Hypothalamus (tissue), 51 donors: ENCODE measurements at places on chromosomes 3 and 15.

- DNase-seq = no peak
These were observed 124.5 kb downstream of the GSK3B start for GRCh38 chr3:119969759-119970158.

DNA sequence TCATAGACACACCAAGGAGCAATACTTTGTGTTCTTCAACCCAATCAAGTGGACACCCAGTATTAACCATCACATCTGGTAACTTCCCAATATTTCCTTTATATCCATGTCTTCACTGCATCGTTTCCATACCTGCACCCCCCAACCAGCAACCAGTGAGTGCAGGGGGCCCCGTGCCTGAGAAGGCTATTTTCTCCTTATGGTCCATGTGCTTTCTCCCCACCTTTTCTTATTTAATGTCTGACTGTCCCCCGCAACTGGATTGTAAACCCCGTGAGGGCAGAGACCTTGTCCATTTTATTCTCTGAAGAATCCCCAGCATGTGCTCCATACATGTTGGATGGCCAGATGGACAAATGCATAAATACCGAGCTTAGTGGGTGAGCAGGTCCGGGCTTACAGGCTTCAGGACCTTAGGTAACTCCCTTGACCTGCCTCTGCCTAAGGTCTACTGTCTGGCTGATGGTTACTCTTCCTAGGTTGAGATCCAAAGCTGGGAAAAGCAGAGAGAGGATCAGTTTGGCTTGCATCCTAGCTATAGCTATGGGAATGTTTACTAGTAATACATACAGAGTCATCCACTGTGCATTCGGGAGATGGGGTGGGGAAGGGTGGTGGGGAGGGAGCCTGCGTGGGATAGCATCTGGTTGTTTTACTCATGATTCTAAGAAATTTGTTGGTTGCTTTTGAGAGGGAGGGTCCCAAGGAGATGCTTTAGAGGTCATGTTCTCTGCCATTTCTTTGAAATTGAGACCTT lies 41.5 kb downstream of the PXYLP1 start:
- DNase-seq = no peak

DNA sequence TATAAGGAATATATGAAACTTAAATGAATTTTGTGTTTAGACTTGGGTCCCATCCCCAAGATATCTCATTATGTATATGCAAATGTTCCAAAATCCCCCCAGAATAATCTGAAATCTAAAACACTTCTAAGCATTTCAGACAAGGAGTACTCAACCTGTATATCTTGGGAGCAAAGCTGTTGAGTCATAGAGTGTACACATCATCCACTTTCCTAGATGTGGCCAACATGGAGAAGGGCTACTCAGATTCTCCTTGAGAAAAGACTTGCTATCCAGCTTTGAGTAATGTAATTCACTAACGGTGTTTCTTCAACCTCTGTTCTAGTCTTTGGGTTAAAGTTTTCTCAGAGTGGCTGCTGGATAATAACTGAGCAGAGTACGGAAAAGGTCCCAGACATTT lies 215.5 kb upstream of the POU1F1 start:
- no peak for DNase-seq

DNA sequence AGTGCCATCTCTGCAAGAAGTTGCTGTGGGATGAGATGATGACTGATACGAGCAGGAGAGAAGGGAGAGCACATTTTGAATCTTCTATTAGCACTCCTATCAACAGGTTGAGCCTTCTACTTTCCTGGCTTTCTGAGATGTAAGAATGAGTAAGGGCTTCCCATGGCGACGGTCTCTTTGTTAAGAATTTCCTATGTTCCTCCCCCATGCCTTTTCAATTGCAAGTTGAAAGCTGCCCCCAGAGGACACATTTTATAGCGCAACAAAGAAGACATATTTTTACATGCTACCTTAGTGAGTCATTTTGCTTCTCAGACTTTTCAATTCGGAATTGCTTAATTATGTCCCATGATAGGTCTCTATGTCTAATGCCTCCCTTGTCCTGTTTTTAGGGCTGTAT lies 71.3 kb upstream of the LRTM1 start:
- DNase-seq = no peak

- DNase-seq = no peak
These were observed 53.6 kb upstream of the AP4E1 start for GRCh38 chr15:50854601-50855490.

GRCh38 chr3:182234881-182235280 lies 523.2 kb downstream of the SOX2 start:
- DNase-seq = no peak

- no peak for DNase-seq
These were observed 133.6 kb upstream of the PRICKLE2 start for GRCh38 chr3:64358853-64359252.

DNA sequence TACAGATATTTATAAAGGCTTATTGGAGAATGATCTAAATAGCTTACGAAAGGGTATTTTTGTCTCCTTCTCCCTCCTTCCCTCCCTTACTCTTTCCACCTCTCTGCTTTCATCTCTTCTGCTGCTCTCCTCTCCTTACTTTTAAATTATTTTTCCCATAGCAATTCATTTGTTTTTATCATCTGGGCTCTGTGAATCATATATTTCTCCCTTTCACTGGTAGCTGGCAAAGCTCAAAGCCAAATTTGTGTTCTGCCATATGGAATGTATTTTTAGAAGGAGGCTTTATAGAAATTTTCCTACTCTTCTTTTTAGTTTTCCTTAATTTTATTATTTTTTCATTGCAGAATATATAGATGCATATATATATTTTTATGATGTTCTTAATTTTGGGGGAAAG lies 385.8 kb downstream of the C3orf38 start:
- no peak for DNase-seq

GRCh38 chr3:65500398-65501306 lies 538.1 kb downstream of the MAGI1 start:
- no peak for DNase-seq

GRCh38 chr15:22927761-22928160 lies 52.4 kb downstream of the CYFIP1 start:
- DNase-seq = no peak

DNA sequence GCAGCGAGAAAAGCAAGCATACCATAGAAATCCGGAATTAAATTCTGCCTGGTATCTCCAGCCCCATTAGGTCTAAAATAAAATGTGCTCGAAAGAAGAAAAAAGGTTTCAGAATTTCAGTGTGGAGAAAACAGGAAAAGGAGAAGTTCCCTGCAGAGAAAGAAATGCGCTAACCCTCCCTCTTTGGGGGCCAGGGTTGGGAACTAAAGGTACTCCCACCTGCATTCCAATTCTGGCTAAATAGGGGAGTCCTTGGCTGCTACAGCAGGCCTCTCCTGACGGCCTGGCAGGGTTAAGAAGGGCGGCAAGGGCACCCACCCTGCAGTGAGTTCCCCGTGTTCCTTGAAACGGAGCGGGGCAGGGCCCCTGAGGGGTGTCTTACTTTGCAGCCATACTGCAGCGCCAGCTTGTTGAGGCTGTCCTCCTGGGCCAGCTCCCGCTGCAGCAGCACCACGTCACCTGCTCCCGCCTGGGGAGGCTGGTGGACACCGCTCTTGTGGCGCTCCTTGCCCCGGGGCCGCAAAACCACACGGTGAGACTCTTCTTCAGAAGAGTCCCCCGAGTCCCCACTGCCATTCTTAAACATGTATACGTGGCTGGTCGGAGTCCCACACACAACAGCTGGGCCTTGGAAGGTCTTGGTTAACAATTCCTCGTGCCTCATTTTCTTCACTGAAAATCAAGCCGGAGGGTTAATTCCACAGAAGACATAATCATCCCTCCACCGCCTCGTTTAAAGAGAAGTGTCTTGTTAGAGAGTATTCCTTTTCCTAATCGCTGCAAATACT lies 1.7 kb downstream of the LYSMD4 start:
- DNase-seq = no peak

GRCh38 chr15:62474771-62475124 lies 309.7 kb upstream of the C2CD4B start:
- no peak for DNase-seq

DNA sequence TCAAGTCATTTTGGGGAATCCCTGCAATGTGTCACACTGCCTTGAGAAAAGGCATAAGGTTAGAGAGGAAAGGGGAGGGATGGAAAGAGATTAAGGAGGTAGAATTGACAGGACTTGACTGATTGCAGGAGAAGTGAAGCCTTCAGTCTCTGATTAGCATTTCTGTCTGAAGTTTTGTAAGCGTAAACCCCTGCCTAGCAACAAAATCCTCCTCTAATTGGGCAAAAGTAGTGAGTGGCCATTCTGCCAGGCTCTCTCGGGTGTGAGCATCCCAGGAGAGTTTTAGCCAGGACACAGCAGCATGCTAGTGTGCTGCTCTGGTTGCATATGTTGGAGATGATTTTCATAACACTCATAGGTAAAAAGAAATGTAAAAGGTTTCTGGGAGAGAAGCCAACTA lies 117.0 kb upstream of the MRPL3 start:
- no peak for DNase-seq

DNA sequence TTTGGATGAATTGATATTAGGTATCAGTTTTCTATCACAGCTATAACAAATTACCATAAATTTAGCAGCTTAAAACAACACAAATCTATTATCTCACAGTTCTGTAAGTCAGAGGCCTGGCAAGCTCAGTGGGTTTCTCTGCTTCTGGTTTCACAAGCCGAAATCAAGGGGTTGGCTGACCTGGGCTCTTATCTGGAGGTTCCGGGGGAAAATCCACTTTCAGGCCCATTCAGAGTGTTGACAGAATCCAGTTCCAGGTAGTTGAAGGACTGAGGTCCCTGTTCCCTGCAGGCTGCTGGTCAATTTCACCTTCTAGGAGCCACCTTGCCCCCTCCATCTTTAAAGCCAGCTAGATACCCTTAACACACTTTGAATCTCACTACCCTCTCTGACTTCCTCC lies 11.1 kb upstream of the HHATL start:
- no peak for DNase-seq

- DNase-seq = no peak
These were observed 16.7 kb downstream of the MEGF11 start for GRCh38 chr15:66236806-66237375.

- no peak for DNase-seq
These were observed 184.0 kb downstream of the EBLN2 start for GRCh38 chr3:73245459-73245858.

- no peak for DNase-seq
These were observed 58.4 kb upstream of the RBP1 start for GRCh38 chr3:139597947-139598346.

DNA sequence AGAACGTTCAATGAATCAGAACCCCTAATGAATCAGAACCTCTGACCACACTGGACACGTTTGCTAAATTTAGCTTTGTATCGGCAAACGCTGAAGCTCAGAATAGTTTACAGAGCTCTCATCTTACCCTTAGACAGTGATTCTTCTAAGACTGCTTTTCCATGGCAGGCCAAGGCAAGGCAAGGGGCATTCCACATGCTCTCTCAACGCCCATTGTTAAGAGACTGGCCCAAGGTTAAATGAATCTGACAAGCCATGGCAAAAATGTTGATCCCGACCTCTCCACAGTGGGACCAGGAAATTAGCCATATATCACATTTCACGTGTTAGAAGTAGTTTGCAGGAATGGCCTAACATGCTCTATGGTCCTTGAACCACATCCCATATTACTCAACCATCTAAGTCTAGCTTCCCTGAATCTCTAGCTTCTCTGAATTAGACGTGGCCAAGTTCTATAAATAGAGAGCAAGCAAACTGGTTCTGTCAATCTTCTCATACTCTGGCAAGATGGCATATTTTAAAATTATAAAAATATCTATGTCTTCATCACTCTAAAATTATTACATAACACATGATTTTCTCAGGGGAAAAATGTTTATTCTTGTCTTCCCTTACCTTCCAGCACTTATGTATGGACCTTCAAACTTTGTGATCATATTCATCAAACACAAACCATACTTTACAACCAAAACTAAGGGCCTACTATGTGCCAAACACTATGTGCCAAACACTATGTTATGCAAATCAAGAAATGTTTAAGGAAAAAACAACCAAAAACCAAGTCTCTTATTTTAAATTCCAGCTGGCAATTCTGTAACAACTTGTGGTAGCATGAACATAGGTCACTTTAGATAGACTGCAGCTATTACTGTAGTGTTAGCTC lies 54.3 kb downstream of the AAGAB start:
- DNase-seq = no peak

DNA sequence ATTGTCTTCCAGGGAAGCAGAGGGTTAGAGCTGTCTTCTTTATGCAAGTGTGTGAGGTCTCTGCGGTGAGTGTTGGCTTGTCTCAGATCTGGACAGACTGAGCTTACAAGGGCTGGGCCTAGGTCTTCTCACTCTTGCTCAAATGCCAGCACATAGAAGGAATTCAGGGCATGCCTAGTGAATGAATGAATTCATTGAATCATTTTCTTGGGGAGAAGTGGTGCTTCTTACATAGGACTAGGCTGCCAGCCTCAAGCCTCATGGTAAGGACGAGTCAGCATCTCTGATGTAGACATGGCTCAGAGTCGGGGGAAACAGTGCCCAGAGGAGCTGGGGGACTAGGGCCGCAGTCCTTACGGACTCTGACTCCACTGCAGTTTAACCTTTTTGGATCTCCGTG lies 17.2 kb downstream of the MKRN2 start:
- DNase-seq = no peak

- DNase-seq = no peak
These were observed 166.4 kb downstream of the ATG7 start for GRCh38 chr3:11438646-11439045.

DNA sequence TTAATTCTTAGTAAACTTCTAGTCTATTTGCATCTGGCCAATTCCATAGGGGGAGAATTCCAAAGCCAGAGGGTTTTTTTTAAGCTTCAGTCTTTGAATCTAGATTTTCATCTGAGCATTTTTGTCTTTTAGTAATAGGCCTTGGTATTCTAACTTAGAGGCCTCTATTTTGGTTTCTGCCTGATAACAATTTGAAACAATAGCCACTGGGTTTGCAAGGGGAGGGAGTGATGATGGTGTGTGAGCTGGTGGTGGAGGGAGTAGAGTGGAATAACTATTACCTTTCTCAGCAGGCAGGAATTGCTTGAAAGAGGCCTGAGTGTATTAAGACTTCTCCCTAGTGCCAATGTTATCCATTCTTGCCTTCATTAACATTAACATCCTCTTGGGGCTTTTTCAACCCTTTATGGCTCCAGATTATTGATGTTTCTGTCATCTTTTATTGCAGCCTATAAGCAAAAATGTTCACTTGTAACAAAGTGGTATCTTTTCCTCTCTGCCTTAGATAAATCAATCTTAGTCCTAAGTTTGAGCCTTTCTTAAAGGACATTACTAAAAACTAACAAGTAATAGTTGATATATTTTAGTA lies 26.5 kb upstream of the TCF12 start:
- DNase-seq = no peak

DNA sequence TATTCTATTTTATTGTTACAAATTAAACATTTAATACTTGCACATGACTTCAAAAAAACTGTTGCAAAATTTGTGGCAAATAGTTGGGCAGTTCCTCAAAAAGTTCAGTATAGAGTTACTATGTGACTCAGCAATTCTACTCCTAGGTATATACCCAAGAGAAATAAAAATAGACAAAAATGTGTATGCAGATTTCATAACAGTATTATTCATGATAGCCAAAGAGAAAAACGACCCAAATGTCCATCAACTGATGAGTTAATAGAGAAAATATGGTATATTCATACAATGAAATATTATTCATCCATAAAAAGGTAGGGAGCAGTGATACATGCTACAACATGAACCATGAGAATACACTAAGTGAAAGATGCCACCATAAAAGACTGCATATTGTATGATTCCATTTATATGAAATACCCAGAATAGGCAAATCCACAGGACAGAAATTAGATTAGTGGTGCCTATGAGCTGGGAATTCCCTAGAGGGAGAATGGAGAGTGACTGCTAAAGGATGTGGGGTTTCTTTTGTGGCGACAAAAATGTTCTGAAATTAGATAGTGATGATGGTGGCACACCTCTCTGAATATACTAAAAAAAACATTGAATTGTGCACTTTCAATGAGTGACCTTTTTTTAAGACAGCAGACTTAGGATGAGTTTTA lies 31.6 kb upstream of the CLASP2 start:
- DNase-seq = no peak
